Activated CD8-positive, alpha-beta memory T cell treated with anti-CD3 and anti-CD28 coated beads for 36 hours (primary cell): ENCODE measurements at places on chromosomes 5 and 9. TPM values are rescaled to one million over a fixed set of nuclear protein-coding genes. Genes with fewer than 3 reads are reported as not detected.

The PCDHB6 gene
- total RNA-seq: not detected

The RGS3 gene
- total RNA-seq: 116 TPM

The HCN1 gene
- total RNA-seq: not detected

The VLDLR gene
- 10.1 TPM for total RNA-seq

The MARCHF11 gene
- not detected for total RNA-seq

The PCDHA4 gene
- total RNA-seq: not detected

The DNAH5 gene
- total RNA-seq: not detected

The PCDHB11 gene
- not detected for total RNA-seq

The MPDZ gene
- total RNA-seq: not detected

The NSG2 gene
- not detected for total RNA-seq

The IFNA21 gene
- total RNA-seq: not detected

The CFAP77 gene
- not detected for total RNA-seq

The CAMK4 gene
- 51.8 TPM for total RNA-seq
